ENCODE measurements at places on chromosomes 6 and 20.

- no peak for DNase-seq
Measured at GRCh38 chr6:167811442-167812087, 15.1 kb upstream of the AFDN start.

GRCh38 chr6:33620856-33621710 is at the start of gene ITPR3:
Gene ITPR3, plus strand, starts transcription at chr6:33621322. Its CDS starts 281 bp downstream, at chr6:33621603.
- DNase-seq, result no peak

- DNase-seq, result peak; percentile 12
Measured at GRCh38 chr6:97668716-97669115, 385.7 kb upstream of the MMS22L start.

GRCh38 chr6:56795466-56796195 is 152.9 kb upstream of the DST start:
- DNase-seq, result peak; percentile 56

DNA sequence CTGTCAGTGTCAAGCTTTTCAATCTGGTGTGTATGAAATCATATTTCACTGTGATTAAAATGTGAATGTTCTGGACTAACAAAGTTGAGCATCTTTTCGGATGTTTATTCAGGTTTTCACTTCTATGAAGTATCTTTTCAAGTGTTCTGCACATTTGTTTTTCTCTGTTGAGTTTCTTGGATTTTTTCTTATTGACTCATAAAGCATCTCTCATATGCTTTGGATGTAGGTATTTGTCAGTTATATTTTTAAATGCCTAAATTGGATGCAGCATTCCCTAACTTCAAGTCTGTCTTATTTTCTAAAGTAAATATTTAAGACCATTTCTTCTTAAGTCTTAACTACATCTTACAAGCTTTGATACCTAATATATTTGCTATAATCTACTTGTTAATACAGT is 398.0 kb downstream of the PLCB1 start:
- peak; percentile 39 for DNase-seq

Measured in fibroblast of skin of scalp (primary cell).